Ecto neural progenitor cell (in vitro differentiated cells): ENCODE measurements at places on chromosomes 13 and 19.

DNA sequence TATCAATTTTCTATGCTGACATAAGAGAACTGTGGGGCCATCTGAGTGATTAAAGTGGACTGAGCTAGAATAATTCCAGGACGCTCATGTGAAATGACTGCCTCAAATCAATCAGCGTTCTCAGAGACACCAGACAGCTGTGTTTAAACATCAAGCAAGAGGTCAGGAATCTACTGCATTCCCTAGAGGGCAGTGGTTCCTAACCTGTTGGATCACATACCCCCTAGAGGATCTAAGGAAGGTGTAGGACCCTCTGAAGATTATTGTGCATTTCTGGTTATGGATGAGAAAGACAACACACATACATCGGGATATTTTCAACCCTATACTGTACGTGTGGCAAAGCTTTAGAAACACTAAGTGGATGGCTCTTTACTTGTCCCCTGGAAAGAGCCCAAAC is 51.8 kb upstream of the FREM2 start:
- DNase-seq = no peak

GRCh38 chr13:113924184-113924901 is 49.5 kb downstream of the C13orf46 start:
- no peak for DNase-seq

DNA sequence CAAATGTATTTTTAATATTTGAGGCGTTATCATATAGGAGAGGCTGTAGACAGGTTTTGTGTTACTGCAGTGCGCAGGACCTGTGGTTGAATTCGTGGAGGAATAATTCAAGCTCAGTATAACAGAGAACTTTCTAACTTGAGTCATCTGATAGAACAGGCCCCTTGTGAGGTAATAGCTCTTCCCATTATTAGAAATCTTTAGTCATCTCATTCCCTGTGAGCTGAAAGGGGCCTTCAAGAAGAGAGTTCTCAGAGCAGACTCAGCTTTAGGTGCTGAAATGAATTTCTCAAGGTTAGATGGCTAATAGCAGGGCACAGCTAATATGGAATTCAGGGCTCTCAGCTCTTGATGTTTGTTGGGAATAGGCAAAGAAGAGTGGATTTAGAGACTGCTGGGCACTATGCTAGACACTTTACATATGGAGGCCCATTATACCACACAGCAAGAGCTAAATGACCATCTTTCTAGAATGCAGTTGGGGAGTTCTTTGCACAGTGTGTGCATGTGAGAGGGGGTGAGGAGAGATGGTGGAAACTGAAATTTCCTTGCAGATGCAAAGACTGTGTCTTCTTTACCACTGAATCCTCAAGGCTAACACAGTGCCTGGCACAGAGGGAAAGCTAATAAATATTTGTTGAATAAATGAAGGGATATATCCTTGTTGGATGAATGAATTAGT is 89.5 kb downstream of the DGKH start:
- DNase-seq = no peak

DNA sequence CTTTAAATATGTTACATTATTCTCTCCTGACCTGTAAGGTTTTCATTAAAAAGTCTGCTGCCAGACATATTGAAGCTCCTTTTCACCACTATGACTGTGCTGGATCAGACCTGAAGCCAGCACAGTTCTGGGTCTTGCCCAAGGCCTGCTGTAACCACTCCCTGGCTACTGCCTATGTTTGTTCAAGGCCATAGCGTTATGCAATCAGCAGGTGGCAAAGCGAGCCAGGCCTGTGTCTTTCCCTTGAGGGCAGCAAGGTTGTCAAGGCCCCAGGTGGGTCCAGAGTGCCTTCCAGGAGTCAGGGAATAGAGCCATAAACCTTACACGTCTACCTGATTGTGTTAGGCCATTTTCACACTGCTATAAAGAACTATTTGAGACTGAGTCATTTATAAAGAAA is 496.8 kb upstream of the PCDH9 start:
- DNase-seq = no peak

- DNase-seq = no peak
Observed at GRCh38 chr13:99911965-99912566, 59.5 kb downstream of the ZIC5 start.
